Stimulated activated CD8-positive, alpha-beta memory T cell treated with anti-CD3 and anti-CD28 coated beads, Interleukin-7, amount 100 ng/mL, for 1 hour (primary cell): ENCODE measurements at places on chromosomes 12 and 14.

DNA sequence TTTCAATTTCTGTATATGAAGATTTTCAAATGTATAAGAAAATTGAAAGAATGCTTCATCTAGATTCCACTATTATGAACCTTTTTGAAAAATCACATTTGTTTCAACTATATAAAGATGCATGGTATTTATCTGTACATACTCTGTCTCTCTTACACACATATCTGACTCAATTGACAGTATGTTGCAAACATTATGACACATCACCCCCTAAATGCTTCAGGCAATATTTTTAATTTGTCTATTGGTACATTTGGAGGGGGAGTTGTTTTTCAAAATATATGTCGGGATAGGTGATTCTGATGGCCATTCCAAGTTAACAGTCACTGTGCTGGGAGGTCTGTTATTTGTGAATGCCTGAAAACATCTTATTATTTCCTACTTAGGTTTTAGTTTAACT is 14.4 kb downstream of the PCNX1 start:
- DNase-seq, result no peak

DNA sequence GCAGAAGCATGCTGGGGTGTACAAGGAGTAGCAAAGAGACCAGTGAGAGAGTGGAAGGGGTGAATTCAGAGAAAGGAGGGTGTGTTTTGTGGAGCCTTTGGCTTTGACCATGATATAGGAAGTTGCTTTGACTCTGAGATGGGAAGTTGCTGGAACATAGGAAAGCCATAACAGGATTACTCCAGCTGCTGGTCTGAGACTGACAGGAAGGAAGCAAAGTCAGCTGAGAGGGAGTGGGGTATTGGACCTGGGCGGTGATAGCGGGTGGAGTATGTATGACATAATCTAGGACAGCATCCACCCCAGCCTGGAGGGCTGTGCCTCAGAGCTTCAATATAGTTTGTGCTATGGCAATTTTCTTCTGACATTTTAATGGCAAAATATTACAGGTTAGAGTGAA is 324.4 kb downstream of the PDZRN4 start:
- DNase-seq, result no peak

DNA sequence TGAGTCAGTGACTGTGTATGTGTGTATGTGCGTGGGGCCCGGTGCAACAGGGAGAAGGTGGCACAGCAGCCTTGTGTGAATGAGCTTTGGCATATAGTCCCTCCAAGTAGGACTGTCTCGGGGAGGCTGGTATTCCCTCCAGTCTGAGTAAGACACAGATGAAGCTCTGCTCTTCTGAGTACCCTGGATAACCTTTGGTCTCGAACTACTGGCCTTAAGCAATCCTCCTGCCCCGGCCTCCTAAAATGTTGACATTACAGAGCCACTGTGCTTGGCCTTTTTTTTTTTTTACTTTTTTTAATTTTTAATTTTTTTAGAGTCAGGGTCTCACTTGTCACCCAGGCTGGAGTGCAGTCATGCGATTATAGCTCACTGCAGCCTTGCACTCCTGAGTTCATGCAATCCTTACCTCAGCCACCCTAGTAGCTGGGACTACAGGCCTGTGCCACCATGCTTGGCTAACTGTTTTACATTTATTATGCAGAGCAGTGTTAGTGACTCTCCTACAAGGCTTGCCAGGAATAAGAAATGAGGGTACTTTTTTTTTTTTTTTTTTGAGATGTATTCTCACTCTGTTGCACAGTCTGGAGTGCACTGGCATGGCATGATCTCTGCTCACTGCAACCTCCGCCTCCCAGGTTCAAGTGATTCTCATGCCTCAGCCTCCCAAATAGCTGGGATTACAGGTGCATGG is 9.4 kb upstream of the DAZAP2 start:
- DNase-seq, result no peak

DNA sequence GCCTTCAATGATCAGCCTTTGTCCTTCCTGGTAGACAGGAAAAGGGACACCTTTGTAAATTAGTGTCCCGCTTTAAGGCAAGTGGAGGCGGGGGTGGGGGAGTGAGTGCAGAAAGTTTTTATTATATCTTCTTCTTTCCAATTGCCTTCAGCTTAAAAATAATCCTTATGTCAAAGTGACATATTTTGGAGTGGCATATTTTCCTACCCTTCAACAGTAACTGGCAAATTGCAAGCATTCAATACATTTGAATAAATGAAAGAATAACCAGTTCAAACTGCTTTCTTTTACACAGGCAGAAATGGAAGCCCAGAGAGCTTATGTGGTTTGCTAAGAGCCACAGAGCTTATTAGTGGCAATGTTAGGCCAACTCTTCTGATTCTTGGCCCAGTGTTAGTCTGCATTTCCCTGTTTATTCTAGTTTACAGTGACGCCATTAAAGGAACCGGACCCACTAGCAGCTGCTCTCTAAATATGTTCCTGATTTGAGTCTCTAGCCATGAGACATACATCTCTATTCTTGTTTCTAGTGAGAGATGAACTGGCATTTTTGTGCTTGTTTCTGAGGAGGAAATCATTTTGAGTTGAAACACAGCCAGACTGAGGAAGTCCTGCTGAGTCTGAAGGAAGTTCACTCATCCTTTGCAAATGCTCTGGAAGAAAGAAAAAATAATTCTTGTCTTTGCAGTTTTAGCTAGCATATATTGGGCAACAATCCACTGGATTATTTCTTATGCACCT is 468.7 kb downstream of the NOVA1 start:
- DNase-seq, result no peak

- no peak for DNase-seq
These were observed 44.5 kb downstream of the LRTM2 start for GRCh38 chr12:1864867-1865266.

GRCh38 chr12:70806043-70806442 is 114.5 kb downstream of the PTPRR start:
- DNase-seq, result no peak

DNA sequence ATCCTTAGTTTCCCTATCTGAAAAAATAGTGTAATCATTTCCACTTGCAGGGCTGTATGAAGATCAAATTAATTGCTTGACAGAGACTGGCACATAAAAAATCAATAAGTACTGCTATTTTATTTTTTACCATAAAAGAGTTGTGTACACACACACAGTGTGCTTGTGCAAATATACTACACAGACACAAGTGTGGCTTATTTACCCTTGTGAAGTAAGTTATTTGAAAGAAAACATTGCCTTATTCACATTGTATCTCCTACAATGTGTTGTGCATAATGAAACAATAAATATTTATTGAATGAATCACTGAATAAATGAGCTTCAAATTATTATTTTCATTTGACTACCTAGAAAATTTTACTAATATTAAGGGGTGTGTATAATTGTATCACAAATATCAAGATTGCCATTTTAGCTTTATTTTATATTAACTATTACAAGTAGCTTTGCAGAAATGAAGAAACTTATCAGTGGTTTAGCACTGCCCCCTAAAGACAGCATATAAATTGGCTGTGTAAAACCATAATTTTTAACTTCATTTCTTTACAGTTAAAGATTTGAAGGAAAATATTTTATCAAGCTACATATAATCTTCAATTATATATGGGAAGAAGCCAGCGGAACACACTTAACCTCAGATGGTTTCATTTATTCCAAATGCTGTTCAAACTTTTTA is 11.3 kb downstream of the GARIN6 start:
- no peak for DNase-seq

GRCh38 chr12:19039515-19039914 is 90.0 kb upstream of the PLEKHA5 start:
- no peak for DNase-seq

- no peak for DNase-seq
These were observed 3.0 kb downstream of the PACS2 start for GRCh38 chr14:105317546-105317945.

GRCh38 chr12:115377230-115377629 is 693.3 kb upstream of the TBX3 start:
- DNase-seq, result no peak

GRCh38 chr12:40056373-40056772 is 49.5 kb downstream of the SLC2A13 start:
- no peak for DNase-seq

DNA sequence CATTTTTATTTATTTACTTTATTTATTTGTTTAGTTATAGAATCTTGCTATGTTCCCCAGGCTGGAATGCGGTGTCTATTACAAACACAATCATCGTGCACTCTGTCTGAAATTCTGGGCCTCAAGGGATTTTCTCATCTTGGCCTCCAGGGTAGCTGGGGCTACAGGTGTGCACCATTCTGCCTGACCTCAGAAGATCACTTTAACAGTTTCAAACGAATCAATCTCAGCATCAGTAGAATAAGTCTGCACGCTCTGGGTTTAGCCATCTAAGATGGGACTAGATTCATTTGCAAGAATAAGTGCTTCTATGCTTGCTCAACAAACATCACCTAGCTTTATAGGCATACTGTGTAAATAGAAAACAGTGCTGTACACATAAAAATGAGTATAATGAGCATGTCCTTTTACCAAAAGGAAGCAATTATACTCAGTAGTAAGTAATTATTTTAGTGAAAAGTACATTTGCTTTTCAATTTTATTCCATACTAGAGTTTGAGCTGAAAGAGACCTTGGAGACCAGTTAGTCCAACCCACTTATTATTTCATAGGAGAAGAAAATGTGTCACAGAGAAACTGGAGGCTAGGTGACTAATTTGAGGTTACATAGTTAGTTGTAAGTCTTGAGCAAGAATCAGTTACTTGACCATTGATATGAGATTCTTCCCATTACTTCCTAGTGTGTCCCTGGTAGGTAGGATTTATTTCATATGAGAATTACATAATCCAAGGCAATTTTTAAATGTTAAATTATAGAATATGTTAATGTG is 456.5 kb upstream of the LMO3 start:
- no peak for DNase-seq

DNA sequence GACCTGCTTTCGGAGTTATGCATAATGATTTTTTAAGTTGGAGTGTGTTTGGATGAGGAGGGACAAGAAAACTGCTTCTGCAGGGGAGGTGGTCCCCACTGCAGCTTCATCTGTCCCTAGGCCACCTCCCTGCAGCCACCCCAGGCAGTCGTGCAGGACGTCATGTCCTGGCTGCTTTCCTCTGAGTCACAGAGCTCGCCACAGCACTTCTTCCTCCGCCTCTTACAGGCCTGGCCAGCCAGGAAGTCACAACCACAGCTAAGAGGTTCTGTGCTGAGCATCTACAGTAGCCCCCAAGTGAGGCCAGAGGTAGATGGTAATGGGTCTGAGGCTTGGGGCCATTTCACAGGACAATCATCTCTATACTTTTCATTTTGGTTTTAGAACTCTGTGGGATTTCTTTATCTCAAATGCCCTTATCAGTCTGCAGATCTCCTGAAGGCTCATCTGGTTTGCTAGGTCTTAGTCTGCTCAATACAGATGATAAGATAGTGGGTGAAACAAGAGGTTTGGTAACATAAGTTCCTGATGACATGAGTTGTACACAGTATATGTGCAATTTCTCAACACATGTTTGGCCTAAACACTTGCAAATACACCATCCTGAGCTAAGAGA is 106.4 kb downstream of the ARF6 start:
- peak; percentile 55 for DNase-seq

- DNase-seq, result no peak
These were observed 189.7 kb upstream of the TBX3 start for GRCh38 chr12:114873656-114874055.

- no peak for DNase-seq
These were observed 17.5 kb downstream of the DYRK4 start for GRCh38 chr12:4579305-4580102.

- DNase-seq, result no peak
These were observed 1.7 kb downstream of the PRMT8 start for GRCh38 chr12:3492793-3493042.

- DNase-seq, result peak; percentile 29
These were observed at the start of gene AMDHD1 for GRCh38 chr12:95943330-95943842. Gene AMDHD1, plus strand, starts transcription at chr12:95943331. Its CDS starts 68 bp downstream, at chr12:95943399.

DNA sequence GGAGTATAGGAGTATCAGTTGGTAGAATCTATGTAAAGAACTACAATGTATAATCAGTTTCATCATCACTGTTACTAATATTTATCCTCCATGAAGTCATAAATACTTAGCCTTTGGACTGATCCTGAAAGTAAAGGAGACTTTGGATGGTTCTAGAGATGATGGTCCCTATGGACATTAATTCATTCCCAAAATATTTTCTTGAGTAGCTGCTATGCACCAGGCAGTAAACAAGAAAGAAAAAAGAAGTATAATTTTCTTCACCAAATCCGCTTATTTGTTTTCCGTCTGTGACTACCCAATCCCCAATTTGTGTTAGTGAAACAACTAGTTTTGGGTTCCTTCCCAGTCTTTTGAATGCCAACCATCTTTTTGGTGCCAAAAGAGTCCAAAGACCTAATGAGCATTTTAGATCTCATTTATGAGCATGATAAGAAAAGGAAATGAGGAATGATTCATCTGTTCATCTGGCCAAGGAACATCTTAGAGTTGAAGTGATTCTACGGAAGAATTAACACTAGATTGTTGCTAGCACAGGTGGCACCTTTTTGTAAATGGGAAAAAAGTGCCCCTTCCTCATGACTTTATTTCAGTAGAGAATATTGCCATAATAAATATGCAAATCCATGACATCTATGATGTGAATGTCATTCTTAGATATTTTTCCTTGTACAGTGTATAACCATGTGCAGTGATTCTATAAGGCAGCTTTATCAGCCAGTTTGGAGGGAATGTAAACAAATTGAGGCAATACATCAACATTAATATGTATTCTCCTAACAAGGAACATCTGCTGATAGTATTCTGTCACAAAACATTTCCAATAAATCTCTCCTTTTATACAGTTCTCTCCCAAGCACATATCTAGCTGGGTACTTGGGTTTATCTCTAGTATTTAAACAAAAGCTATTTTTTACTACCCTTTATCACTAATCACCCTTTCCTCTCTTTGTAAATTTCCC is 85.1 kb upstream of the CCDC91 start:
- no peak for DNase-seq

DNA sequence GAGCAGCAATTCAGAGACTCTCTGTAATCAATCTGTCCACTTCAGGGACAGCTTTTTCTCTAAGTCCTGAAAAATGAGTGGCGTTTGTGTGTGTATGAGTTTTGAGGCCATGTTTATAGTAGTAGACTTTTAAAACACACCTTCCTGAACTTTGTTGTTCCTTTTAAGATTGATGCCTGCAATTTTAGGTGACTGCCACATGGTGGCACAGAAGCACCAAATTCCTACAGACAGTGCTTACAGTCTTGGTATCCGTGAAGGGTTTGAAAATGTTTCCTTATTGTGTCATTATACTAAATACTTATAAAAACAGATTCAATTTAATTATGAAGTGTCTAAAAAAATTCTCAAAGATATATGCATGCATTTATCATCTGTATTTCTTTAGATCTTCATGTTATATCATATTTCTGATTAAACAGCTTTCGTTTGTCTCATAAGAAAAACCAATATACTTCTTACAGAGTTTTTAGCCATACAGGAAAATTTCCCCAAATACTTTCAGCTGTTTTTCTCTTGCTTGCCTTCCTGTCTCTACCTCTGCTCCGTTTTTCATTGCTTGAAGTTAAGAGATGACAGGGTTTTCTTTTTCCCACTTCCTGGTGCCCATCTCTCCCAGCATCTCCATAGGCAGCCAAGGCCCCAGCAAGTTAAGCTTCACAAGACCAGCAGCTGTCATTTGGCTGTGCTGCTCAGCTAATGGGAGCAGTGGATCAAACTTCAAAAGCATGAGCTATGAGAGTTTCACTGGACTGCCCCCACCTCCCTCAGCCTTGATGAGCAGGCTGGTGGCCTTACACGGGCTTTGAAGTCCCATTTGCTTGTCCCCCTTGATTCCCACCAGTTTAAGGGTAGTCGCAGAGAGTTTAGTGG is 259.6 kb downstream of the AKAP6 start:
- no peak for DNase-seq
